ENCODE measurements at places on chromosomes 4 and X.

DNA sequence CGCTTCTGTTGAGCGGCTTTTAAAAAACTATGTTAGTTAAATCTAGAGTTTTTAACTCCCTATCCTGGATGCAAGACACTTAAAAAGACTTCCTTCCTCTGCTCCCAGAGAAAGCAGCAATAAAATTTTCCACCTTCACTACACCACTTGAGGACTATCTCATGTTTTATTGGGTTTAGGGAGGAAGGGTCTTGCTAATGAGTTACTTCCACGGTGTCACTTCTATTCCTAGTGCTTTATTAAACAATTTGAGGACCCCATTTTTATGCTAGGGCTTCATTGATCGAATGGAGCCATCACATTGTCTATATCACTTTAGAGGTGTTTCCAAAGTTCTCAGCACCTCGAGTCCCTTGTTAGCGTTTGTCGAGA is 3.7 kb upstream of the STIM2 start:
- DNase-seq, result no peak

DNA sequence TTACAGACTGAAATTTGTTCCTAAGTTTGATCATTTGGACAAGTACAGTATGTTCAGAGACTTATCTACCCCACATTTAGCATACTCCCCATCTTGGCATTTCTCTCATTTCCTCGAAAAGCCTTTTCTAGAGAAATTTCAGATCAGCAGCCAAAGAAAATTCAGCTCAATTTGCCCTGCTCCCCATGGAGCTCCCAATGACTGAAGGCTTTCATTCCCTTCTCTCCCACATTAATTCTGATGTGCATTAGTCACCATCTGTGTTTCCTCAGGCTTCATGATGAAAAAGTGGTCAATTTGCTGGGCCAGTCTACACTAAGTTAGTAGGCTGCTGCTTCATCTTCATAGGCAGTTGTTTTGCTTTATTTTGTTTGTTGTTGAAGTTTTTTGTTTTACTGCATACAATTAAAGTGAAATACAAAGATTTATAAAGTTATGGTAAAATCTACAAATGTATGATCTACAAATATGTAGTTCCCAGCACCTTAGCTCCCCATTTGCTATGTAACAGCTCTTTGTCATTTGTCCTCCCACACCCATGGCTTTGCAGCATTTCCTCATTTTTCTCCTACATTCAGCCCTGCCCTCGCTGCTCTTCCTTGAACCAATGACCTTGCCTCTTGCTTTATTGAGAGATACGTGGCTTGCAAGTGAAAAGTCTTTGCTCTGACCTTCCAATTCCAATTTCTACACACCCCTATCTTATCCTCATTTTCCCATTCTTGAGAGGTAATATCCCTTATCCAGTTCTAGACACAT is 193.9 kb downstream of the ANAPC10 start:
- DNase-seq, result peak; percentile 79

- DNase-seq, result peak; percentile 66
Observed at GRCh38 chrX:109890910-109891502, 111.9 kb upstream of the TMEM164 start.

DNA sequence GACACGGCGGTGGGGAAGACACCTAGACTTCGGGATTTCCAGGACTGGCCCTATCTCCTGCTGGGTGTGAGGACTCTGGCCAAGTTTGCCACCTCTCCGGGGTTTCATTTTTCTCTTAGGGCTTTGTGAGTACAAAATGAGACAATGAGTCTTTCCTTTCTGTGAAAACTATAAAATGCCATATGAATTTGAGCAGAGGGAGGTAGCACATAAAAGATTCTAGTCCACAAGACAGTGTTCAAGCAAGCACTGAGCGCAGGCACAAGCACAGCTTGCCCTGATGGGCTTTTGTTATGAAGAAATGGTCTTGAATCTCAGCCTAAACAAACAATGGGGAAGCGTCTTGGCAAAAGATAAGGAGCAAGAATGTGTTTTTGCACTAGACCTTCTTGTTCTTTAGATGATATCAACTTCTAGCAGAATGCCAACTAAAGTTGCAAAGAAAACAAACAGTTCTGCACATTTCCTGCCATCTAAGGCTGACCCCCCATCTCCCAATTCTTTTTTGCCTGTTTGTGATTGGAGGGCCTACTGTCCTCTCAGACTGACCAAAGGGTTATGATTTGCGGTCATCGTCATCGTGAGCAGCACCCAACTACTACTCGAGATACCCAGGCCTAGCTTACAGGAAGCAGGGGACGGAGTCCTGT is 73.0 kb upstream of the ZNF518B start:
- DNase-seq, result no peak

- no peak for DNase-seq
Observed at GRCh38 chr4:158644760-158645159, 26.9 kb downstream of the C4orf46 start.

- no peak for DNase-seq
Observed at GRCh38 chrX:129091097-129091496, 432.2 kb downstream of the SMARCA1 start.

DNA sequence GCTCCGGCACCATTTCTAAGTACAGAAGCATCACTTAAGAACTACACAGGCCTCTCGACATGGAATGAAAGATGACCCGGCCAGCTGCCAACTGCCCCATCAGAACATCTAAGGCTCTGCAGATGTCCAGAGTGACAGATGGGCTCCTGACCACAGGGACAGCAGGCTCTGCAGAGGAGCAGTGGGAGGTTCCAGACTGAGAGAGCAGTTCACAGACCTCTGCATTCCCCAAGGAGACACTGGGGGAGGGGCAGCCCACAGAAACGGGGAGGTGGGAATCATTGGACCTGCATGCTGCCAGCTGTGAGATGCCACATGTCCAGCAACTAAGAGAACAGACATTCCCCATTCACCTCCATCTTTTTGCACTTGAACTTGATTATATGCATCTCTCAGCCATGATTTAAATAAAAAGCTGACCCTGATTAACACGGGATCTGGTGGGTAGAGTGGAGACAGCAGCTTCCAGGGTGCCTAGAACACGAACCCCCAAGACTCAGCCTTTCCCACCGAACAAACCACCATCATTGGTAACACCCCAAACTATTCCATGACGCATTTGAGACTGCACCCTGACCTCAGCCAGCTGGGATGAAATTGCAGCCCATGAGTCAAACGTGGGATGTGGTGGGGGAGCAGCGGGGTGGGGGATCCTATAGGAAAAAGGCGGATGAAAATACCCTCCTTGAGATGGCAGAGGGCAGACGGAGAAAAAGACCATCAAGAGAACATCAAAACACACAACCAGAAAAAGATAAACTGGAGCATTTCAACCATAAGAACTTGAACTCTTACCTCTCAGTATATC is 47.2 kb downstream of the AFAP1 start:
- no peak for DNase-seq

DNA sequence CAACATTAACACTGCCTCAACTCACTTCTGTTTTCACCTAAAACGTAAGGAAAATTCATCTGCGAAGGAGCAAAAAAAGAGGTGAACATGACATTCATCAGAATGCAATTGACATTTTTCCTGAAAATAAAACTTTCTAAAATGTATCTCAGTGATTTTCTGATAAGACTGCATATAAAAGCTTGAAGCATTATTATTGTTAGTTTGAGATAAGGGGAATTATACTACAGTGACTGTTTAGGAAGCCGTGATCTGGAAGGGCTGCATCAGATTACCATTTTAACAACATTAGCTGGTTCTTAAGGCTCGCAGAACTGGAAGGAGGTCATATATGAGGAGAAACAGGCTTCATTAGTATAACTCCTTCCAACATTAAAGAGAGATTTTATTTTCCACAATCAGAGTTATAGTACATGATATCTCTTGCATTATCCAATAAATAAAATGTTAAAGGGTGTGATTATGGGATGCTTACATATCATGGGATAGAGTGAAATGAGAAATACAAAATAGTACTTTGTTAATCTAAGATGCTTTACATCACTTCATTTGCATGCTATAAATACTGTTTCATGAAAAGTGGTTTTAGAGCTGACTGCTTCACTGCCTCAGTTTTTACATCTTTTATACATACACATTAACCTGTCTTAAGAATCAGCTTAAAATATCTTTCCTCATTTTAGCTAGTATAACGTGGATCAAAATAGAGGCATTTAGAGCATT is 1820.1 kb upstream of the TENM3 start:
- no peak for DNase-seq

GRCh38 chr4:153409924-153410501 is 56.1 kb upstream of the TMEM131L start:
- DNase-seq, result no peak

DNA sequence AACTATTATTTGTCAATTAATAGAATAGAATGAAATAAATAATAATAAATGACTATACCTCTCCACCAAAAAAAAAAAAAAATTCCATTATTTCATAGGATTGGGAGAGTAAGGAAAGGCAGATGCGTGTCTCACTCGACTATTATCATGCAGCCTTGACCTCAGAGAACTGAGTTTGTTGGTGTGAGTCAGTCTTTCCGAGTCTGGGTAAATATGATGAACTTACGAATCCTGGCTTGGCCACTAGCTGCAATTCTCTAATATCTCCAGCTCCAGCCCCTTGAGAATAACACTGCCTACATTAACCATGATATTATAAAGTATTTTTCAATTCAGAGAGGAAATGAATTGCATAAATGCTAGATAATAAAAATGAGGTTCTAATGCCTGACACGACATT is 46.6 kb upstream of the DHX15 start:
- DNase-seq, result no peak

DNA sequence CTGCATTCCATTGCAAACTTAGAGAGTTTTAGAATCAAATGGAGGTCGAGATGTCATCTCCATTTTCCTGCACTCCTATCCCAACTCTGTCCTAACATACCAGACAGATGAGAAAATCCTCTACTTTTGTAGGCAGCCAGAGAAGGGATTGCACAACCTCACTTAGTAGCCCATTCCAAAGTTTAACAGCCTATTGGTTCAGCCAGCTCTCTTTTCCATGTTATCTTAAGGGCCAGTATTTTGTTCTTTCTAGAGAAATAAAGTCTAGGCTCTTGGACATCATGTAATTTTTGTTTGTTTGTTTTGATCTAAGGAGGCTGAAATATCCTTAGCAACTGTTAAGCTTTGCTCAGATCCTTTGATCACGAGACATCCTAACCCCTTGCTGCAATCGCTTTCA is 173.0 kb downstream of the COX18 start:
- DNase-seq, result no peak

DNA sequence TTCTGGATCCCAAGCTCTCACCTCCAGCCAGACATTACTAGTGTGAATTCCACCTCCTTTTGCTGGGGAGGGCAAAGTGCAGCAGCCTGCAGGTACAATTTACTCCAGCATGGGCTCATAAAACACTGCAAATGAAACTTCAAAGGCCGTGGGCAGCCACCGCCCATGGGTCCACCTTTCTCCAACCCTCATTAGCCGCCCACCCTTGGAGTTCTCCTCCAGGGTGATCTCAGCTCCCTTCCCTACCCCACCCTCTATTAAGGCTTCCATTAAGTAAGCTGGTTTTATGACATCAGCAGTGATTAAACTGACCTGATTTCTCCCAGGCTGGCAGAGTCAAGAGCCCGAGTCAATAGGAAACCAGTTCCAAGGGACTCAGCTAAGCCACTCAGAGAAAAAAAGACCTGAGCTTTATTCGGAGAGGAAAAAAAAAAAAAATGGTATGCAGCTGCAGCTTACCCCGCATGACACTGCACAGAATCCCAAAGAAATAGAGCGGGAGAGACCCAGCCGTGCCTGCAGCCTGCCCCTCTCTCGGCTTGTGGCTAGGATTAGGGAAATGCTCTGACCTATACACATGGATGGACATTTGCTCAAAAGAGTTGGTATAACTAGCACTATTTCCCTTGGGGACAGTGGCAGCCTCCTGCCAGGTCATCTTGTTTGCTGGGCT is 319.6 kb downstream of the PTTG2 start:
- no peak for DNase-seq

- peak; percentile 96 for DNase-seq
Observed at GRCh38 chr4:151099229-151099975, at the start of gene RPS3A. RPS3A (plus strand) TSS chr4:151099628; CDS start chr4:151099653, 25 bp downstream.

DNA sequence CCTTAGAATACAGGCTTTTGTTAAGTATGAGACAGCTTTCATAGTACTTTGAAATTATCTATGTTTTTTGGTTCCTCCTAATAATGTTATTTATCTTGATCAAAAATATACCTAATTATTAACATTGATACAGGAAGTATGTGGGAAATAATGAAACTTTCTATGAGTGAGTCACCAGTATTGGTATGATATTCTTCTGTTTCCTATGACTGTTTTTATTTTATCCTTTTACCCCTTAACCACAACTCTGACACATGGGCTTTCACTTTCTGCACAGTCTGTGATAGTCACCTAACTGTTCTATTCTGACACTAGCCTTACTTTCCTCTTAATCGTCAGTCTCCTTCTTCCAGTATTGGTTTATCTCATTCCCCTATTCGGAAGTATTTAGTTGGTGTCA is 4.7 kb downstream of the THAP9 start:
- peak; percentile 37 for DNase-seq

DNA sequence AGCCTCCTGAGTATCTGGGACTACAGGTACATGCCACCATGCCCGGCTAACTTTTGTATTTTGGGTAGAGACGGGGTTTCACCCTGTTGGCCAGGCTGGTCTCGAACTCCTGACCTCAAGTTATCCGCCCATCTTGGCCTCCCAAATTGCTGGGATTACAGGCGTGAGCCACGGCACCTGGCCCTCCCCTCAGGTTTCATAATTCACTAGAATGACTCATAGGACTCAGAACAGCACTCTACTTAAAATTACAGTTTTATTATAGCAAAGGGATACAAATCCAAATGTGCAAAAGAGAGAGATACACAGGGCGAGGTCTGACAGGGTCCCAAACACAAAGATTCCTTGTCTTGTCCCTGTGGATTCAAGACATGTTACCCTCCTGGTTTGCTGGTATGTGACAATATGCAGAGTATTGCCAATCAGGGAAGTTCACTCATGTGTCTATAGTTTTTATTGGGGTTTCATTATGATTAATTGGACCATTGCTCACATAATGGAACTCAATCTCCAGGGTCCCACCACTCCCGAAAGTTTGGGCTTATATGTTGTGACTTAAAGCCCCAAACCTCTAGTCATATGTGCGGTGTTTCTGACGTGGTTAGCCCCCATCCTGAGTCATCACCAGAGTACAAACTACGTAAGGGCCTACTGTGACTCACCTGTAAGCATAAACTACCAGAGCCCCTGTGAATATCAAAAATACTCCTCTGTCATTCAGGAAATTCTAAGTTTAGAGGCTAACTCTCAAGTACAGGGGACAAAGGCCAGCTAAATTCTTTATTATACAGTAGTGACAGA is 5.2 kb downstream of the YIPF6 start:
- DNase-seq, result no peak

All from COLO829 (cell line).